Stimulated activated naive B cell treated with anti-CD40 and anti-IgM and Interleukin-4, amounts not matched to agents 10 μg/mL and 1 μg/mL and 100 μg/mL, for 72 hours (primary cell): ENCODE measurements at places on chromosomes 16 and 17.

- no peak for DNase-seq
Measured at GRCh38 chr17:49356320-49356719, 5.7 kb downstream of the ZNF652 start.

DNA sequence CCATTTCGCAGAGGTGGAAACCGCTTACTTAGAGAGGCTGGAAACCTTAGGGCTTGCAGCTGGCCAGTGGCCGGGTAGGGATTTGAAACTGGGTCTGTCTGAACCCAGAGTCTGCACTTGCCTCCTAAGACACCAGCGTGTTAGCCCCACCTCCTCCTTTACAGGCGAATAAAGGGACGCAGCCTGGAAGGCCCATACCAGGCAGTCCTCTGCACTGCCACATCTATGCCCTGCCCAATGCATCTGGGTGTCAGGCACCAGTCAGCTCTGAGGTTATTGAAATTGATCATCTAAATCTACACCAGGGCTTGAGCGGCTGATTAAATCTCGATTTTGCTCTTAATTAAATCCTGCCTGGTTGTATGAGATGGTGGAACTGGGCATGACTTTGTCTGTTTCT lies 19.9 kb upstream of the NAGS start:
- DNase-seq, result no peak

DNA sequence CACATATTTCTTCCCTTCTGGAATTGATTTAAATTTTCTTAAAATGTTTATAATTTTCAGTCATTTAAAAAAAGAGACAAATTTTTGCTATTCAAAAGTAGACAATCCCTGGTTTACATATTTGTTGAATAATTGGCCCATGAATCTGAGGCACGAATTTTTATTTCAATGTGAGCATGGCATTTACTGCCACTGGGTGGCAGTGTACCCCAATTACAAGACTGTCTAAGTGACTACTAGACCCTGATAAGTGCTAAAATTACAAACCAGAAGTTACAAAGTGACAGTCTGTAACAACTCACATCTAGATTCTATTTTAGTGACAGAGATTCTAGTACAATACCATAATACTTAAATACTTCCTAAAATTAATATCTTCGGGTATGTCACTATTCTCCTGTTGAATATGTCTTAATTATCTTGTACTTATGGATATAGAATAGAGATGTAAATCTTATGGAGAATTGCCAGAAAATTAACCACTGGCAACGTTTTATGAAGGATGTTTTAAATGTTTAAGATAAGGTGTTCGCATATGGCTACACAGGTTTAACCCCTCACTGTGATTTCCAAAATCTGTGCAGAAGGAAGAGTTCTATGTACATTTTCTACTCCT lies 235.8 kb downstream of the MAP2K4 start:
- no peak for DNase-seq

- no peak for DNase-seq
Measured at GRCh38 chr17:13973960-13974651, 95.2 kb upstream of the COX10 start.

- no peak for DNase-seq
Measured at GRCh38 chr16:82755570-82756282, 129.0 kb downstream of the CDH13 start.
